ENCODE measurements at places on chromosomes 1 and 21.

- no peak for DNase-seq
Measured at GRCh38 chr1:104264521-104264920, 514.8 kb downstream of the AMY1C start.

DNA sequence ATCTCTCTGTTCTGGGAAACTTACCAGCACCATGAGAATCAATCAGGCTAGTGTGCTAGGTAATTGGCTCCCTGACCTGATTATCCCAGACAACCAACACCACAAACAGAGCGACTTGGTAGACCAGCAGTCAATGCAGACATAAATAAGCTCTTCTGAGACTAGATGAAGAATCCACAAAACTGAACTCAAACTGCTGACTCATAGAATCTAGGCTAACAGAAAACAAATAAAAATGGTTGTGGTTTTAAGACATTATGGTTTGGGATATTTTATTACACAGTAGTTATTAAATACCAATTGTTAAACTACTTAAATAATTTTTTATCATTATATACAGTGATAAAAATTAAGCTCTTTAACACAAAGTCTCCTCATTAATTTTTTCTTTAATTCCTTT lies 535.7 kb downstream of the COL11A1 start:
- DNase-seq = no peak

- no peak for DNase-seq
Measured at GRCh38 chr1:248165186-248165585, 9.4 kb upstream of the OR2M2 start.

DNA sequence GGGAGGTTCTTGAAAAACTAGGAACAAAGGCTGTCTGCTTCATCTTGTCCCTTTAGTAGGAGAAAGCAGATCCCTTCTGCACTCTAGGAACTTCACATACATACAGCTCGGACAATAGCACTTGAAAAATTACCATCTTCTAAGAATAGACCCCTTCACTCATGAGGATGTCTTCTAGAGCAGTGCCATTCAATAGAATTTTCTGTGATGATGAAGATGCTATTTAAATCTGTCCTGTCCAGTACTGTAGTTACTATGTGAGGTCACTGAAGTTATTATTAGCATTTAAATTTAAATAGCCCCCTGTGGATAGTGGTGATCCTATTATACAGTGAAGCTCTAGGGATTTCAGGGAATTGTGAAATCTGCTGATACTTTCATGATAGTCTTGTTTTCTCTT lies 46.4 kb upstream of the RAB3GAP2 start:
- no peak for DNase-seq

GRCh38 chr21:34615487-34615814 lies 538 bp upstream of the RCAN1 start:
- no peak for DNase-seq

DNA sequence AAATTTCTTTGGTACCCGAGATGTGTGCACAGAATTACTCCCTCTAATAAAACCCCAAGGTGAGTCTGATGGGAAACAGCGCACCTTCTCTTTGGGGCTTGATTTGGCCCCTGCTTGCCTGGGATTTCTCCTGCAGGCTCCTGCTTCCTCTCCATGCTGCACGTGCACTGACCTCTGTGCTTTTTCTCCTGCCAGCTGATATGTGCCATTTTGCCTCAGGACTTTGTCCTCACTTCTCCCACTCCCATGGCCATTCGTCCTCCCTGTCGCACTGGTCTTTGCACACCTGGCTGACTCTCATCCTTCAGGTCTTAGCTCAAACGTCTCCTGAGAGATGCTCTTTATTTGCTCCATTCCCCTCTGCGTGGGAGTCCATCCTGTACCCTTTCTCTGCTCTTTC lies 1.2 kb downstream of the CBR1 start:
- DNase-seq = no peak

DNA sequence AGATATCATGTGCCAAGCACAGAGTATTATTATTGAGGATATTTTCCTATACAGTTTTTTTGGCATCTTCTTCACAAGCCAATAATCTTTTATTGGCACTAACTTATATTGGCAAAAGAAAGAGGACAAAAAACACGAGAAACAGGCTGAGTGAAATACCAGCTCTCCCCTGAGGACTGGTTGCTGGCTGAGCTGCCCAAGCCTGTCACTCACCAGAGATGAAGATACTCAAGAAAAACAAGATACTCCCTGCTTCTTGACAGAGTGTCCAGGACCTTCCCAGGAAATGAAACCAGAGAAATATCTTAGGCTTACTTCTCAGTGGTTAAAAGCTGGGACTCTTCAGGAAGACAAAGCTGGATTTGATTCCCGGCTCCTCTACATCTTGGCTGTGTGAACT lies 35.9 kb upstream of the ATP1B1 start:
- no peak for DNase-seq

GRCh38 chr1:91273875-91274274 lies 130.8 kb downstream of the HFM1 start:
- DNase-seq = no peak

GRCh38 chr1:115258302-115258866 lies 79.7 kb downstream of the NGF start:
- DNase-seq = no peak

- DNase-seq = no peak
Measured at GRCh38 chr1:62437273-62437940, 558 bp downstream of the USP1 start.

- DNase-seq = no peak
Measured at GRCh38 chr1:204479387-204480136, 15.0 kb downstream of the PIK3C2B start.

DNA sequence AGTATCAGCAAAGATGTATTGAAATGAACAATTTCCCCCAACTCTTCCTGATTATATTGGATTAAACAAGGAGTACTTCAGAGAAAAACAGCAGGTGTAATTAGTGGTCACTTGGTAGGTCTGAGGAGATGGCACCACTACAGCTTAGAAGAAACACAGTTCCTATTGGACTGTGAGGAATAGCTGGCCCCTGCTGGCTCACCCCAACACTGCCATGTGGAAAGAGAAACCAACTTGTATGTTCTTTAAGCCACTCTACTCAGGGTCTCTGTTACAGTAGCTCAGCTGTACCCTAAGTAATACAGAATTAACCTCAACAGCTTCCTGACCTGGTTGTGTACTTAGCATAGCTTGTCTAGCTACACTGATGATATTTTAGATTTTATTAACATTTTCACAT lies 26.5 kb upstream of the MTR start:
- DNase-seq = no peak

- DNase-seq = peak; percentile 21
Measured at GRCh38 chr1:169925505-169926482, 32.1 kb upstream of the SCYL3 start.

GRCh38 chr1:182575540-182576149 lies 13.4 kb downstream of the RNASEL start:
- DNase-seq = no peak

DNA sequence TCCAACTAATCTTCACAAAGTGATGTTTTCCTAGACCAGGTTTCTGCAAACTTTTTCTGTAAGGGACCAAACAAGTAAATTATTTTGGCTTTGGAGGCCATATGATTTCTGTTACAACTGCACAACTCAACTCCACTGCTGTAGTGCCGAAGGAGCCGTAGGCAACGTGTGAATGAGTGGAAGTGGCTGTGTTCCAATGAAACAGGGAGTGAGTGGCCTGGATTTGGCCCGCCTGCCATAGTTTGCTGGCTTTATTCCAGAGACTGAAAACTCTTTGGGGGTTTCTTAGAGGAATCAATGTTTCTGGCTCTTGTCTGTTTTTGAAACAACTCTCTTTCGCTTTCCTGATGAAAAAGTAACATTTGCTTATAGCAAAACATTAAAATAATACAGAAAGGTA lies 12.6 kb upstream of the ACTL8 start:
- no peak for DNase-seq

GRCh38 chr1:203338335-203339036 lies 12.4 kb downstream of the FMOD start:
- DNase-seq = peak; percentile 44

DNA sequence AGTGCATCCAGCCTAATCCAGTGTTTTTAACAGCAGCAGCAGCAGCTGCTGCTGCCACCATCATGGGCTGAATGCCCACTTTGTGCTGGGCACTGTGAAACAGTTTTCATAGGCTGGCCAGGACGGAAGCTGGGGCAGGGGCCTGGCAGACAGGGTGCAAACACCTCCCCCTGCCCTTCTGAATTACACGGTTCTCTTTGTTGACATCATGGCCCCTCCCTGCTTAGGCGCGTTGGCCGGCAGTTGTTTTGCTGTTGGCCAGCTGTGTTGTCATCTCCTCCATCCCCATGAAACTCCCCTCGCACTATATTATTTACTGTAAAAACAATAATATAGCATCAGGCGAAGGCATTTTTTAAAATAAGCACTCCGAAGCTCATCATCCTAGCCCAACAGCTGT lies 33.1 kb downstream of the PTPRU start:
- no peak for DNase-seq

GRCh38 chr1:197924516-197925123 lies 7.4 kb downstream of the LHX9 start:
- no peak for DNase-seq

DNA sequence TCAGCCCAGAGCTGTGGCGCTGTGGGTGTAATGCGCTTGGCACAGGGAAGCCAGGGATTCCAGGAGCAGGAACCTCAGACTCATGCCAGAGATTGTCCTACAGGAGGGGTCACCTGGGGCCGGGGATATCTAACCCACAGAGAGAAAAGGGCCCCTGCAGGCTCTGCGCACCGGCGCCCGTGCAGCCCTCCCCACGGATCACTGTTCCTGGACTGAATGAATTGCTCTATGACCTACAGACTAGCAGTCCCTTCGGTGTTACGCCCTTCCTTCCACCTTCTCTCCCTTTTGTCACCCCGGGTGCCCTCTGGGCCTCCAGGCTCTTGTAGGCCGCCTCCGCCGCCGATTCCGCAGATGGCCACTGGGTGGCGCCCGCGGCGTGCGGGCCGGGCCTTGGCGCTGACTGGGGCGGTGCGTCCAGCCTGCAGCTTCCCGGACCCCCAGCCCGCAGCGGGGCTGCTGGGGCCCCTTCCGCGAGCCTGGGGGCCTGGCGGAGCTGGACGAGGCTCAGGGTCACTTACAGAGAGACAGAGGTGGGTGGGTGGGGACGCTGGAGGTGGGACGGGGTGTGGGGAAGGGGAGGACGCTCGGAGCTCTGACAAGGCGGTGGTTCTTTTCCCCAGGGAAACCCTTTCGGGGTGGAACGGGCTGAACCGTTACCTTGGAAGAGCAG lies 101.3 kb downstream of the IER5 start:
- DNase-seq = peak; percentile 68

DNA sequence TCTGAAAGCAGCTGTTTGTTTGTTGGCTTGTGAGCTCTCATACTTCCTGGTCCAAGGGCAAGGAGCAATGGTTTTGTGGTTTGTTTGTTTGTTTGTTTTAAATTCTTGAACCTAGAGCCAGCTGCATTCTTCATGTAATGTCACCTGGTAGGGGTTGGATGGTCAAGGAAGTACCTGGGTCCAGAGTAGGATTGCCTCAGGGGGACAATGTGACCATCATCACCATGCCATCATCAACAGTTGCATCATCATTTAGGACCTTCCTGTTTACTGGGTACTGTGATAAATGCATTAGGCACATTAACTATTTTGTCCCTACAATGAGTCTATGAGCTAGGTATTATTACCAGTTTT lies 14.7 kb upstream of the MYOG start:
- no peak for DNase-seq
